Nephron progenitor cell (in vitro differentiated cells): ENCODE measurements at places on chromosomes 16 and 17.

- peak; percentile 41 for DNase-seq
Measured at GRCh38 chr17:77645072-77646045, 313.1 kb upstream of the TNRC6C start.

GRCh38 chr17:62848334-62848733 lies 40.2 kb upstream of the MARCHF10 start:
- DNase-seq: no peak

- DNase-seq: no peak
Measured at GRCh38 chr17:28807925-28808634, 34.5 kb downstream of the FAM222B start.

DNA sequence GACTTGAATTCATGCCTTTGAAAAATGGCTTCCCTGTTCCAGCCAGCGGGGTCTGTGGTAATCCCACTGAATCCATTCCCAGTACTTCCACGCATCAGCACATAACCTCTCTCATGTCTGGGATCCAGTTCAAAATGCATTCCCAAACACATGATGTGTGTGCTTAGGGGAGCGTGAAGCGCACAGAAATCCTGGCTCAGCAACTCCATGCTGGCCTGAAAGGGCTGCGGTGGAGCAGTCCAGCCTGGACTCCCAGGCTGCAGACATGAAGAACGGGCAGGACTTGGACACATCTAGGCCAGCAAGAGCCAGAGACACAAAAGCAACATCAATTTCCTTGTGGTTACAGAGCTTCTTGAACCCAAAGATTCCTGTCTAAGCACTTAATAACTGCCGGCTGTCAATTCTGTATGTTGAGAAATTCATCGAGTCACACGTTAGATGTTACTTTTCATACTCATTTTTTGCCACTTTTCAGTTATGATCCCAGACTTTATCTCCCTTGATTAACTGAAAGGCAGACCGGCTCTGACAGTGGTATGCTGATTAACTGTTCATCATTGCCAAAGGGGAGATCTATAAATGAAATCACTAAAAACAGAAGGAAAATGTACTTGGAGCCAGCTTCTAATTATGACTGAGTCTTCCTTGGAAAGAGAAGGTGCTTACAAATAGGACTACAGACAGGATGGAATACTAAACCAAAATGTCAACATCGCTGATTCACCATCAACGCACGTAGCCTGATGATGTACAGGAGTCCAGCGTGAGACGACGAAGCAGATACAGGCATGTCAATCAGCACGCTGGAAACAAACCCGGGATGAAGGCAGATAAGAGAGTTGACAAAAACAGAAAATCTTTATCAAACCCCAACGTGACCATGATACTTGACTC lies 23.0 kb downstream of the NSMCE1 start:
- no peak for DNase-seq
